ENCODE measurements at places on chromosomes 1 and 21.

GRCh38 chr1:174963529-174964125 is 36.1 kb upstream of the CACYBP start:
- DNase-seq = no peak

GRCh38 chr1:9238550-9238949 is 4.0 kb downstream of the H6PD start:
- no peak for DNase-seq

- DNase-seq = no peak
Observed at GRCh38 chr1:212624976-212625501, 16.5 kb downstream of the ATF3 start.

GRCh38 chr1:105793536-105794146 is 1262.8 kb upstream of the PRMT6 start:
- no peak for DNase-seq

DNA sequence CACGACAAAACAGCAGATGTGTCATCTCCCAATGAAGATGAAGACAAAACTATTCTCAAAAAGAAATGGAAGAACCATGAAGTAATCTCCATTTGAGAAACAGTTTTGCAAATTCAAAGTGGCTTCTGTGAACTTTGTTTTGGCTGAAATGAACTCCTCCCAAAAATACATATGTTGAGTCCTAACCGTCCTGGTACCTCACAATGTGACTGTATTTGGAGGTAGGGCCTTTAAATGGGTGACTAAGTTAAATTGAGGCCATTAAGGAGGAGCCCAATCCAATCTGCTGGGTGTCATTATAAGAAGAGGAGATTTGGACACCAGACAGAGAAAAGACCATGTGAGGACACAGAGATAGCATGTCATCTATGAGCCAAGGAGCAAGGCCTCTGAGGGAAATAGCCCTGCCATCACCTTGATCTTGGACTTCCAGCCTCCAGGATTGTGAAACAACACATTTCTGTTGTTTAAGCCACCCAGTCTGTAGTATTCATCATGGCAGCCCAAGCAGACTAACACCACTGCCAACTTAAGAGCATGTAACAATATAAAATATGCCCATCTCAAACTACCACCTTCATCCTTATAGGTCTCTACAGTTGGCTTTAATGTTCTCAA is 38.3 kb upstream of the KCNE1 start:
- no peak for DNase-seq

GRCh38 chr1:88472714-88473113 is 211.4 kb upstream of the PKN2 start:
- no peak for DNase-seq

- no peak for DNase-seq
Observed at GRCh38 chr1:67536957-67537666, 106.9 kb upstream of the SERBP1 start.

DNA sequence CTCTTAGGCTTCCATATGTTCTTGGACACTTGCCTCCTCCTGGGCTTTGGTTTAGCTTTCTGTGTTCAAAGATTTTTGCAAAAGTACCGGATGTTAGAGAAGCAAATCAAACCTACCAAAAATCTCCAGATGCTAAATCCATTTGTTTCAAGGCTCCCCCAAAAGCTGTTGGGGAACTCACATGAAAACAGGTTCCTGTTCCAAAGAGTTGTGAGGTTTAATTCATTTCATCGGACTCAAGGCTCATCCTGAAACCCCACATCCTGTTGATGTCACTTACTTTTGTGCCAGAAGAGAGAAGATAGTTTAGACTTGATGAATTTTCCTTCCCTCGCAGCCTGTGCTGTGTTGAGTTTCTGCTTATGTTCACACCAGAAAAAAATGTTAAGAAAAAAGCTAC is 41.7 kb upstream of the RXRG start:
- no peak for DNase-seq
